Smooth muscle cell of trachea (primary cell): ENCODE measurements at places on chromosomes 7 and 10. TPM values are rescaled to one million over a fixed set of nuclear protein-coding genes. Genes with fewer than 3 reads are reported as not detected.

The C7orf33 gene
- total RNA-seq: not detected in 2 replicates

The KIAA1217 gene
- total RNA-seq: 3.6 and 5.5 TPM in 2 replicates

The LIPA gene
- 63.7 and 84.8 TPM in 2 replicates for total RNA-seq

The HECW1 gene
- 4.9 and 11.9 TPM in 2 replicates for total RNA-seq

The TMEM236 gene
- under 0.01 TPM in 2 replicates for total RNA-seq

The TSPAN14 gene
- total RNA-seq: 19.9 and 22.7 TPM in 2 replicates

The GIMAP1 gene
- total RNA-seq: not detected in 2 replicates

The PYROXD2 gene
- 9.9 and 41.2 TPM in 2 replicates for total RNA-seq

The FAM25C gene
- total RNA-seq: not detected in 2 replicates

The EBF3 gene
- total RNA-seq: 9.9 and 16.5 TPM in 2 replicates

The TMEM225B gene
- 0.29 and 0.50 TPM in 2 replicates for total RNA-seq

The LBX1 gene
- total RNA-seq: not detected in 2 replicates

The TRIM74 gene
- total RNA-seq: not detected in 2 replicates

The DEPP1 gene
- total RNA-seq: 38.4 and 77.9 TPM in 2 replicates

The SLC13A1 gene
- not detected in 2 replicates for total RNA-seq

The RNF133 gene
- total RNA-seq: 0.33 and 0.73 TPM in 2 replicates

The ZNF365 gene
- total RNA-seq: 2.9 and 3.8 TPM in 2 replicates

The OR2F2 gene
- total RNA-seq: not detected in 2 replicates

The GRM8 gene
- not detected in 2 replicates for total RNA-seq

The MBLAC1 gene
- total RNA-seq: 2.5 and 3.6 TPM in 2 replicates

The ANXA7 gene
- total RNA-seq: 170 and 191 TPM in 2 replicates

The FMC1 gene
- total RNA-seq: 8.1 and 8.8 TPM in 2 replicates
